ENCODE measurements at places on chromosomes 12 and 14.

DNA sequence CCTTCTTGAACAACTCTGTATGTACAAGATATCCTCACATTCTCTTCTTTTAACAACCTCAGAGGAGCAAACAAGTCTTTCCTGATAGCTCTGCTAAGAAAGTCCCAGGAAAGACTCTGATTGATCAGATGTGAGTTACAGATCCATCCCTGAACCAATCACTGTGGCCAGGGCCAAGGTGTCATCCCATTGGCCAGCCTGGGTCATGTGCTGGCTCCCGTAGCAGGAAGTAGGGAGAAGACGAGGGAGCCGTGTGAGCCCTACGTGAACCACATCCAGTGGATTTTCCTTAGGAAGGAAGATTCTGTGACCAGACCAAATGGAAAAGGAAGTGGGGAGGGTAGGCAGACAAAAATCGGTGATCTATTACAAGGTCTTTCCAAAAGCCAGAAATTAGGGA lies 5.6 kb downstream of the P2RX7 start:
- H3K4me1 ChIP-seq: peaks cover 19% of the 10 kb centered on the region
- no peak overlapping the region for H3K4me3 ChIP-seq
- H3K36me3 ChIP-seq: peaks cover 23% of the 10 kb centered on the region
- no peaks in the 10 kb centered on the region for H3K27me3 ChIP-seq
- DNase-seq: no peak

DNA sequence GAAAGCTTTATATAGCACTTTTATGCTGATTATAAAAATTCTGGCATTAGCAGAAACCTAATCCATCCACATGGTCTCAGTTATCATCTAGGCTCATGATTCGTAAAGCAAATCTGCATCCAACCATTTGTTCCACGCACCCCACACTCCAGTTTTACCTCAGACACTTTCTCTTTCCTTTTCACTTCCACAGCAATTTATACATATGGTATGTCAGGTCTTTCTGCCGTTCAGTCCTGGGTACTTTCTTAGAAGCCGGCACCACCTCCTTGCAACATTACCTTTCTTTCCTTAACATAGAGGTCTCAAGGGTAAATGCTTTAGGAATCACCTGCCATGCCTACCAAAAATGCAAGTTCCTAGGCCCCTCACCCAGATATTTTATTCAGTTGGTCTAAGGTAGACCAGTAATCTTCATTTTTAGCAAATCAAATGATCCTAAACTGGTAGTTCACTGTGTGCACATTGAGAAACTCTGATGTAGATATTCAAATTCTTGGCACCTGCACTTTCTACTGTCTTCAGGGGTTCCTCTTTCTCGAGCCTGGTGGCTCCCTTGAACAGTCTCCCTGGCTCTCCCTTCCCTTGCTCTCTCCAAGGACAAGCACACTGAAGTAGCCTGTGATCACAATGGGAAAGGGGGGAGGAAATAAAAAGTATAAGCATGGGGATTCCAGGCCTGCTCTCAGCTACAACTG lies 2.8 kb upstream of the KRAS start:
- H3K4me3 ChIP-seq: no peak overlapping the region
- no peak overlapping the region for H3K27ac ChIP-seq
- peaks cover under 1% of the 10 kb centered on the region for H3K36me3 ChIP-seq
- peaks cover 19% of the 10 kb centered on the region for H3K4me1 ChIP-seq

DNA sequence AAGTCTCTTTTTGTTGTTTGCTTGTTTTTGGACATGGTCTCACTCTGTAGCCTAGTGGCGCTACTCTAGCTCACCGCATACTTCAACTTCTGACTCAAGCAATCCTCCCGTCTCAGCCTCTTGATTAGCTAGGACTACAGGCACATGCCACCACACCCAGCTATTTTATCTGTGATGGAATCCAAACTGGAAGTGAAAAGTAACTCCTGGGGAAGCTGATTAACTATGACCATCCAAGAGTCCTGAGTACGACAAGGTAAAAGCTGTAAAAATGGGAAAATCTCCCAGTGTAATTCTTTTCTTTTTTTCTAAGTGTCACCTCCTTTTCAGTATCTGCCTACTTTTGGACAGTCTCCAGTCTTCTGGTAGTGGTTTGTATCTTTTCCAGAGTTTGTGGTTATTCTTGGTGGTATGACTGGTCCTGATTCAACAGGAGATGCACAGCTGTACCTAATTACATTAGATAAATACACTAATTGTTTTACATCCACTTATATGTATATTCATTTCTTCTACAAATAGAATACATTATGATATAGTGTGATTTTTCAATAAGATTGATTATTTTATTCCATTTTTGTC lies 97.8 kb downstream of the SLC6A15 start:
- H3K27ac ChIP-seq: no peak overlapping the region
- H3K4me1 ChIP-seq: no peaks in the 10 kb centered on the region
- H3K27me3 ChIP-seq: no peaks in the 10 kb centered on the region

DNA sequence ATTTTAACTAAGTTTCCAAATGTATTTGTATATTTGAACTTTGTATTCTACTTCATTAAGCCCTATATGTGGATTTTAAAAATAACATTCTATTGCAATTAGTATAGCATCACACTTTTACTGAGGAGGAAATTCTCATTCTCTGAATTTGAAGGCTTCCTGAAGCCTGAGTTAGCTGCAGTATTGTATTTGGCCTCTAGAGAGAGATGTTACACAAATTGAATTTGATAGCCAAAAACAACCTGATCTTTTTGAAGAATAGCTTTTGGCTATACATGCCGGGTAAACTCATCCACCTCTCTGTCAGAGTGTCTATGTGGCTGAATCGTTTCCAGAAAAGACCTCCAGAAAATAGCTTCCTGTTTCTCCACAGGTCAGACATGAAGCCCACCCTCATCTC lies 316.5 kb upstream of the OR4E1 start:
- H3K27ac ChIP-seq: peak overlapping the region; percentile 70
- DNase-seq: peak; percentile 61
- H3K4me3 ChIP-seq: peak overlapping the region; percentile 67

DNA sequence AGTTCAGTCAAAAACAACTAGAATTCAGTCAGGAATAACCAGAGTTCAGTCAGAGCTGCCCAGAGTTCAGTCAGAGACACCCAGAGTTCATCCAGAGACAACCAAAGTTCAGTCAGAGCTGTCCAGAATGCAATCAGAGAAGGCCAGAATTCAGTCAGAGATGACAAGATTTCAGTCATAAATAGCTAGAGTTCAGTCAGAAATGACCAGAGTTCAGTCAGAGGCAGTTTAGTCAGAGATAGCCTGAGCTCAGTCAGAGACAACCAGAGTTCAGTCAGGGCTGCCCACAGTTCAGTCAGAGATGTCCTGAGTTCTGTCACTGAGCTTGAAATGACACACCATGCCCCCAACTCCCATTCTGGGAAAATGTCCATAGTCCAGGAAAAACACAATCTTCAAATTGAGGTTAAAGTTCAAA lies 1102.8 kb downstream of the BCL11B start:
- peaks cover 66% of the 10 kb centered on the region for H3K4me1 ChIP-seq
- peak overlapping the region; percentile 93 for H3K27ac ChIP-seq
- peak overlapping the region; percentile 43 for H3K4me3 ChIP-seq
- peaks cover 14% of the 10 kb centered on the region for H3K36me3 ChIP-seq

Data from activated CD4-positive, alpha-beta T cell treated with anti-CD3 and anti-CD28 coated beads, Interleukin-2, amount 10 ng/mL, durations not matched to agents 24 days and 14 days (primary cell).